ENCODE measurements at places on chromosomes 1 and 21.

DNA sequence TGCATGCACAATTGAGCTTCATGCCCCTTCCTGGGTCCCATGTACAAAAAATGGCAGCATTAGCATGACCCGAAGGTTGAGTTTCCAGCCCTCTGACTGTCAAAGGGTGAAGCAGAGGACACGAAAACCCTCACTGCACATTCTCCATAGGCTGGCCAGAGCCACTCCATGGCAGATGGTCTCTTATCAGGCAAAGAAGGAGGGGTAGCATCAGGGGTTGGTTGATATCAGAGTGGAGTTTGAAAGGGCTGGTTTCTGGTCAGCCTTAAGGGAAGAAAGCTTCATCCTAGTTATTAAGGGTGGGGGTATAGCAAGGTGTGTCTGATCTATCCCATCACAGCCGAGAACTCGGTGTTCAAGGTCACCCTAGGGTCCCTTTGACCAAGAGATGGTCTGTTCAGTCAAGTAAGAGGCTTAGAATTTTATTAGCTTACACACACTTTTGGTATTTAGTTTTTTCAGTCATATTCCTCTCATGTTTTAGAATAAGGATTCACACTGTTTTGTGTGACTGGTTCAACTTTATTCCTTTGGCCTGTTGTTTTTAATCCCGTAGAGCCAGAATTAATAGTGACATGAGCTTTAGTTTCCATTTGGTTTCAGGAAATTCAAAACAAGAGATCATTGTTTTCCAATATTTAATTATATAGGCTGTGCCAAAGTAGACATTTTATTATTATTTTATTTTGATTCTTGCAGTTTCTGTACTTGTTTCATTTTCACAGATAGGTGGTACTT lies 199.9 kb upstream of the FMN2 start:
- DNase-seq = no peak

- DNase-seq = peak; percentile 94
Measured at GRCh38 chr1:219347921-219348391, 174.3 kb downstream of the LYPLAL1 start.

DNA sequence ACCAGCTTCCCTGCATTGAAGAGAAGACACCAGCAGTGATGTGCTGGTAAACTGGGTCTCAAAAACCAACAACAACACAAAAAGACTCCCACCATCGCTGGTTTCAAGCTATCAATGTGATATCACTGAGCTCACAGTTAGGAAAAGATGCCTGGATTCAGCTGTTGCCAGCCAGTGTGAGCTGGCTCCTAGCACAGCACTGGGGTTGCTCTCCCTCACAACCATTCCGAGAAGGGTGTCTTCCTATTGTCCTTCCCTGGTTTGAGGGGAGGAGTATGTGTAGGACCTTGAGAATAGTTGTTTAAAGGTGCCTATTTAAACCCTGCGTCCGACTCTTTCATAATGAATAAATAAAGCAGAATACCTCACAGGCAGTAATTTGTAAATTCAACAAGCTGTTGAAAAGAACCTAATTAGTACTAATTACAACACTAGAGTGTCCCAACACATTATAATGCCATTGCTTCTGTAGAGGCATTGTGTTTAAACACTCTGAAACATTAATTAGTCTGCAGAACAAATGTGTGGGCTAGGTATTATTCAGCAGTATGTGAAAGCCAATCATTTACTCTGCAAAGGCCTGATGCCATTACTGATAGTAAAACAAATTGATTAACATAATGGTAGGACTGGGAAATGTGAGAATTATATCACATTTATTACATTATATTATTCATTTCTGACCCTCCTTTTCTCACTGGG lies 17.2 kb downstream of the NIBAN1 start:
- DNase-seq = no peak

GRCh38 chr1:154966111-154966510 lies 4.4 kb downstream of the SHC1 start:
- no peak for DNase-seq

- peak; percentile 21 for DNase-seq
Measured at GRCh38 chr1:98325646-98326440, 335.7 kb upstream of the SNX7 start.

DNA sequence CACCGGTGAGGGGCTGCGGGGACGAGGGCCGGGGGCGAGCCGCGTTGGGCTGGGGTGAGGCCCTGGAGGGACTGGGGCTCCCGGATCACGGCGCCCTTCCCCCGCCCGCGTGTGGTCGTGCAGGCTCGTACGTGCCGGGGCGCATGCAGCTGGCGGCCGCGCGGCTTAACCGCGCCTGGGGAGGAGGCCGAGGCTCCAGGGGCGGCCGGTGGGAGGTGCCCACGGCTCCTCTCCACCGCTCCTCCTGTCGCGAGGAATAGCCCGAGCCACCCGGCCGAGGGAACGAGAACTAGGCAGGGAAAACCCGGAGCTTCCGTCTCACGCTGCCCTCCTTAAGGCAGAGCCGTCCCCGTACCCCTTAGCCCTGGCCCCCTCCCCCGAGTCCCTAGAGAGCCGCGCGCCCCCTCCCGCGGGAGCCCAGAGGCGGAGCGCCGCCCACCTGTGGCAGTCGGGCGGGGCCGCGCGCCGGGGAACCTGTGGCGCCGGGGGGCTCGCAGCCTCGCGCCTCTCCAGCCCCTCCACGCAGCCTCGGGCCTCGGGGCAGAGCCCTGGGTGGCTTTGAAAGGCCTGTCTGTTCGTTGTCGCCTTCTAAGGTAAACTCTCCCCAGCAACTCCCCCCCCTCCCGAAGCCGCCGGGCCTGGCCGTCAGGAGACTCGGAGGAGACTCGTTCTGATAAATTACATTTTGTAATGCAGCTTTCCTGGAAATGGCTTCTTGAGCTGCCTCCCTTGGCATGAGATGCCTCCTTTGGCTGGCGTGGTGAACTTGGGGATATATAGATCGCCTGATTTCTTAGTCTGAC lies 746 bp downstream of the AK4 start:
- DNase-seq = peak; percentile 70

DNA sequence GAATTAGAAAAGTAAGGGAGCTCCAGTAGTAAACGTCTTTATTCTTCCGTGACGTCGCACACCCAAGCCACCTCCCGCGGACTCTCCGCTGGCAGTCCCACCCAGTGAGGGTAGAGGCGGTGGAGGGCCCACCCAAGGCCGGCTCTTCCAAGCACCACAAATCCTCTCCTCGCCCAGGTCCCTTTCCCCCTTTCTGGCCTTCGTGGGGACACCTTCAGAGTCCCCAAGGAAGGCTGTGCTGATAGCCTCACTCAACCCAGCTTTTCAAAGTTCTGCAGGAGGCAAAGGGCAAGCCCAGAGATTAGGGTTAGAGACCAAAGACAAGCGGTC lies 349 bp upstream of the GPN2 start:
- DNase-seq = no peak

DNA sequence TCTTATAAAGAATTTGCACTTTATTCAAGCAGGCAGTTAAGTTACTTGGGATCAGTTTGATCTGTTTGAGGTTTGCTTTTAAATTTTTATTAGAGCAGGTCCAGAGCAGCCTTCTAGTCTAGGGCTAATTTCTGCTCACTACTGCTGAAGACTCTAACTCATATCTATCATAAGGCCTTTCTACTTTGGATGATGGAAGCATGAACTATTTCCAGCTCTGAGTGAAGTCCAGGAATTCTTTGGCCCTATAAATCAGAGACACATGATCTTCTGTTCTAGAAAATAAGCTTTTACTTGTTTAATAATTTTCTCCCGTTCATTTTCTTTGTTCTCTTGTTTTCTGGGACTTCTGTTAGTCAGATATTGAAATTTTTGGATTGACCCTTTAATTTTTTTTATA lies 14.7 kb downstream of the NIBAN1 start:
- no peak for DNase-seq

DNA sequence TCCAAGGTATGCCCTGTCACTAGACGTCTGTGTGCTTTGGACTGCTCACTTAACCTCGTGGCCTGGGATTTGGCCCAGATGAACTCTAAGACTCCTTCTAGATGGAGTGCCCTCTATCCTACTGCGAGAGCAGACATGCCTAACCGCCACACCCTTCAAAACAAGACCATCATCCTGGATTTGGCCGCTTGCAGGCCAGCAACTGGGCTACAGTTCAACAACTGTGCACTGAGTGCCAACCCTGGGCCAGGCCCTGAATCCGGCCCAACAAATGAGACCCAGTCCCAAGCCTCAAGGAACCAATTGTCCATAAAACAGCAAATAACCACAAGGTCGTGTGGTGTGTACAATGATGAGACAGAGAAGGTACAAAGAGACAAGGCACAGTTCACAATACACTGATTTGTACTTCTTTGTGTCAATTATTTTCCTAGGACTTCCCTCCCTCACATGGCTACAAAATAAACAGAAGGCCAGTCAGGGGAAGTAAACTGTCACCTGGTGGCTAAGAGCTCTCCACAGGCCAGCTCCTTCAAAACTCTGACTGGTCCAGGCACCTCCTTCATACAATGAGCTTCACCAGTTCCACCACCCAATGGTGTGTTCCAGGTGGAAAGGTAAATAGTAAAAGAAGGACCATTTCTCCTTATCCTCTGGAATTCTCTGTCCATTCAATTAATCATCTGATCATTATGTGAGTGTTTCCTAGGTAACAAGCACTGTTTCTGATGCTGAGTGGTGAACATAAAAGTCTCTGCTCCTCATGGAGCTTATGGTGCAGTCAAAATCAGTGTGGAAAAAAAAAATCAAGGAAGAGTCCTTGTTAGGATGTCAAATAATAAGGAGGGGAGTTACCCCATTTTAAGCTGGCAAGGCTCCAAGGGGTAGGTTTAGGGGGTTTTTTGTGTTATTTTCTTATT lies 60.4 kb downstream of the CAPZB start:
- DNase-seq = no peak

DNA sequence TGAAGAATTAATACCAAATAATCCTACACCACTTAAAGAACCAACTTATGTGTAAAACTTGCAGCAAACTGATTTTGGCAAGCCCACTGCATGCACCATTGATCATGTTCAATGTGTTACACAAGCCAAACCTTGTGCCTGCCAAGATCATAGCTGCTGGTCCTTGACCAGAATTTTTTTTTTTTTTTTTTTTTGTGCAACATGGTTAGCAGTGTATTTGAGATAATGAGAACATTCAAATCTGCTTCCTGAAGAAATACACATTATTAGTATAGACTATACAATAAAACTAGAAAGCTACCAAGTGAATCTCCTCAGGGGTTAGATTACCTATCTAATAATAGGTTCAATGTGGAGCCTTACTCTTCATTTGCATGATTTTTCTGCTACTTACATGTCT lies 421.0 kb downstream of the MRPL39 start:
- DNase-seq = no peak

GRCh38 chr1:169160845-169161495 lies 54.5 kb downstream of the ATP1B1 start:
- DNase-seq = no peak

DNA sequence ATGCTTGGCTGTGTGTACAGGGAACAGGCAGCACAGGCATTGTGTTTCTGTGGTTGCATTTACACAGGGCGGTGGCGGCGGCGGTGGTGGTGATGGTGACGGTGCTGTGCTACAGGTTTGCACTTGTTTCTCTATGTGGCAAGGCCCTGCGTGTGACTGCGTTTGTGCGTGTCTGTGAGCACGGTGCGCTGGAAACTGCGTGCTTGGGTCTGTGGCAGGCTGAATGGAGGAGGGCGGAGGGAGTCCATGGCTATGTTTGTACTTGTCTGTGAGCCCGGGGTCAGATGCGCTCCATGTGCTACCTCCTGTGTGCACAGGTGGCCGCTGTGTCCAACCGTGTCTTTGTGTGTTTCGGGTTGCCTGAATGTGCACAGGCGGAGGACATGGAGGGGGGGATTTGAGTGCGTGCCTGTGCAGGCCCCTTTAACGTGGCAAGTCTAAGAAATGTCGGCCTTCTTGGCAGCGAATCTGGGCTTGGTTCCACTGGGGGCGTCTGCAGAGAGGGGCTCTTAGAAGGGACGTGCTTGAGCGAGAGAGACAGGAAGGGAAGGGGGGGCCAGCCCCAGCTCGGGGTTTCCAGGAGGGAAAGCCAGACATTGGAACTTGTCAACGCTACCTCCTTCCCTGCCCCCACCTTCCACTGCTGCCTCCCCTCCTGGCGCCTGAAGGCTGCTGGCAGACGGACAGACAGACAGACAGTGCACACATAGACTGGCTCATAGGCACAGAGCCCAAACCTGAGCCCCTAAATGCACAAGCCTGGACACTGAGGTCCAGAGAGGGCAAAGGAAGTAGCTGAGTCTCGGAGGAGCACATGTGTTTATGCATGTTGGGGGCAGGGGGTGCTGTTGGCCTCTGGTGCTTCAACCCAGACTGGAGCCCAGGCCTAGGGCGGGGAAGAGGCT lies 32.7 kb upstream of the WASF2 start:
- DNase-seq = peak; percentile 94

DNA sequence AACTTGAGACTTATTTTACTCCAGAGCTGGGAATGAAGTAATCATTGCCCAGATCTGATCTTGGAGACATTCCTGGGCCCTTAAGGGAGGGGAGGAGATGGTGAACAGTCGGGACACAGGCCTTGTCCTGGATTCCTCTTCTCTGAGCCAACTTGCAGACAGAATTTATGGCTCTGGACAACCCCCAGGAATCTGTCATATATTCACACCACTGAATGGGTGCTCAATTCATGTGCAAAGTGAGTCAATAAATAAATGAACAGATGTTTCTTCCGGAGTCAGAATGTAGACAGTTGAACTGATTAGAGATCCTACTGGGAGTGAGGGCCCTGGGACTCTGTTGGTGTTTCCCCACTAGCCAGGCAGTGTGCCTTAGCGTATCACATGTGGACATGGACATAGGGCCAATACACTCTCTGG lies 2.6 kb downstream of the TUFT1 start:
- no peak for DNase-seq

- no peak for DNase-seq
Measured at GRCh38 chr1:109704173-109704572, 7.9 kb upstream of the GSTM5 start.

DNA sequence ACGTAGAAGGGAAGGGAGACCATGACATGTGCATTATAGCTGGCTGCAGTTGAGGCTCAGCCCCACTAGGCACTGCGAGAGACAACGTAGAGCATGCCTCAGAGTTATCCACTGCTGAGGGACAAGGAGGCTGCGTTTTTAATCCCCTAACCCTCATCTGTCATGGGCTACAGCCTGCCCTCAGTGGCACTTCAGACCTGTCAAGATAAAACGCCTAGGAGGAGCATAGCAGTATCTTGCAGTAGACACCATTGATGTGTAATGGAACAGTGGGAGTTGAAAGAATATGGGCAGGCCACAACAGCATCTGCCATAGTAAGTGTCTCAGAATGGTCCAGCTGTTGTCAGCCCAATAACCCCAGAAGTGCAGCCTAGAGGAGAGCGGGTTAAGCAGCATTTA lies 307.0 kb upstream of the PTBP2 start:
- no peak for DNase-seq

DNA sequence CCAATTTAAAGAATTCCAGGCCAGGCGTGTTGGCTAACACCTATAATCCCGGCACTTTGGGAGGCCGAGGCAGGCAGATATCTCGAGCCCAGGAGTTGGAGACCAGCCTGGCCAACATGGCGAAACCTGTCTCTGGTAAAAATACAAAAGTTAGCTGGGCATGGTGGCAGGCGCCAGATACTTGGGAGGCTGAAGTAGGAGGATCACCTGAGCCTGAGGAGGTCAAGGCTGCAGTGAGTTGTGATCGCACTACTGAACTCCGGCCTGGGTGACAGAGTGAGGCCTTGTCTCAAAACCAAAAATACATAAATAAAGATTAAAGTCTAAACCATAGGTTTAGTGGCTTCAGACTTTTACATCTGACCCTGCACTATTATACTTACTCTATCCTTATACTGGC lies 32.4 kb downstream of the BTG3 start:
- DNase-seq = no peak

- no peak for DNase-seq
Measured at GRCh38 chr21:29245104-29245643, 53.5 kb upstream of the BACH1 start.

All from right hindlimb (tissue), 1 donor.